Calu3 (cell line): ENCODE measurements at places on chromosomes 16 and 17.

GRCh38 chr17:41004397-41004796 lies 4.5 kb downstream of the KRTAP3-1 start:
- no peak for DNase-seq

- no peak for DNase-seq
Measured at GRCh38 chr17:65552214-65552613, 9.2 kb downstream of the AXIN2 start.

DNA sequence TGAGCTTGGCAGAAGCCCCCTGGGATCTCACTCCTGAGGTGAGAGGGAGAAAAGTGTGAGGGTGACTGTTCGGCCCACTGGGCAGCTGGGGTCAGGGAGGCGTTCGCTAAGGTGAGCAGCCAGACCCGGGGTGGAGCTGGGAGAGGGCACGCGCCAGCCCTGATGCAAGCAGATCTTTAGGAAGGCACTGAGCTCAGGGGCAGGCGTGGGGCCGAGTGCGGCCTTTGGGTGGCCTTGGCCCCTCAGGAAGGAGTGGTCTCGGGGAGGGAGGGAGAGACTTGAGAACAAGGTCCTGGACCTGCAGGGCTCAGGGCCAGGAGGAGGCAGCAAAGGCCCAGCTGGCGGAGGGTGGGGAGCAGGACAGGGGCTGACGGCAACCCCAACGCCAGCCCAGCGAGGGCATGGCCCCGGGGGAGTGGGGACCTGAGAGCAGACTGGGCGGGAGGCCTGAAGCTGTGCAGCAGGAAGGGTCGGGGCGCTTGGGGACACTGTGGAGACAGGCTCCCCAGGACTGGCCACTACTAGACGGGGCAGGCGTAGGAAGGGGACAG lies 14.5 kb upstream of the WDR45B start:
- no peak for DNase-seq

DNA sequence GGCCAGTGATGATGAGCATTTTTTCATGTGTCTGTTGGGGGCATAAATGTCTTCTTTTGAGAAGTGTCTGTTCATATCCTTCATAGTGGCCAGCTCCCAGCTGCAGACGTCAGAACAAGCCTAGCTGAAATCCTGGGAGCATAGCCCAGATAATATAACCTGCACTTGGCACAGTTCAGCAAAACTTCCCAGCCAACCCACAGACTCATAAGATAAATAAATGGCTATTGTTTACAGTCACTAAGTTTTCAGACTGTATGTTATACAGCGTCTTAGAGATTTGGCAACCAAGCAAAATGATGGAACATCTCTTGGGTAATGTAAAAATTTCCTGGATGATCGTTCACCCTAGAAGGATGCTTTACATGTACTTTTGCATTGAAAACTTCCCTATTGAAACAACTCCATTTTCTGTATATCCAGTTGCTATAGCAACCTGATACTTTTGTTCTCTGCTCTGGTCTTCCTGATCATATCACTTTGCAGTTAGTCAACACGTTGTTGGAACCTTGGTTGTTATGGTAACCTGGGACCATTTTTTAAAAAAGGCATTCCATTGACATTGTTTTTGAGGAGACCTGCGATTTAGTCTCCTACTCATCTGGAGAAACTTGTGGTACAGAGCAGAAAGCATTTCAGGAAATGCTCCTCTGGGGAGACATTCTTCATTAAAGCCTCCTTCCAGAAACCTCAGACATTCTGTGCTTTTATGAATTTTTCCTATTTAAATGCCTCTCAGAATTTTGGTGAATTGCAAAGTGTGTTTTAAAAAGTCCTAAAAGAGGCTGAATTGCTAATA lies 378.7 kb downstream of the HS3ST4 start:
- no peak for DNase-seq

DNA sequence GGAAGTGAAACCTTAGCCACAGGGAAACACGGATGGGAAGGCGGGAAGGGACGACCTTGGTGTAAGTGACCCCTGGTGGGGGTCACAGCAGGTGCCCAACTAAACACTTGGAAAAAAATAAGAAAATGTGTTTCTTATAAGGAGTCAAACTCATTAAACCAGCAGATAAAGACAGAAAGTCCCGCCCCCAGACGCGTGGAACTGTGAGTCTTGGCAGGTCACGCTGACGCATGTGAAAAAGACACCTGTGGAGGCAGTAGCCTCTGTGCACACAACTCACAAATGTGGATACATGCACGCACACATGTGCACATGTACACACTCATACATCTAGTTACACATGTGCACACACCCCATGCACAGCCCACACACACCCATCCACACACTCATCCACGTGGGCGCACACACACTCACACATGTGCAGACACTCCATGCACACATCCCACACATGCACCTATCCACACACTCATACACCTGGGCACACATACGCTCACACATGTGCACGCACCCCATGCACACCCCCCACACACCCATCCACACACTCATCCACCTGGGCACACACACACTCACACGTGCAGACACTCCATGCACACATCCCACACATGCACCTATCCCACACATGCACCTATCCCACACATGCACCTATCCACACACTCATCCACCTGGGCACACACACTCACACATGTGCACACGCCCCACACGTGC lies 432.4 kb downstream of the SOX9 start:
- no peak for DNase-seq
